Right renal pelvis (tissue), 4 donors: ENCODE measurements at places on chromosomes 1 and 21.

GRCh38 chr1:184465489-184466146 lies 78.8 kb downstream of the C1orf21 start:
- no peak for DNase-seq

DNA sequence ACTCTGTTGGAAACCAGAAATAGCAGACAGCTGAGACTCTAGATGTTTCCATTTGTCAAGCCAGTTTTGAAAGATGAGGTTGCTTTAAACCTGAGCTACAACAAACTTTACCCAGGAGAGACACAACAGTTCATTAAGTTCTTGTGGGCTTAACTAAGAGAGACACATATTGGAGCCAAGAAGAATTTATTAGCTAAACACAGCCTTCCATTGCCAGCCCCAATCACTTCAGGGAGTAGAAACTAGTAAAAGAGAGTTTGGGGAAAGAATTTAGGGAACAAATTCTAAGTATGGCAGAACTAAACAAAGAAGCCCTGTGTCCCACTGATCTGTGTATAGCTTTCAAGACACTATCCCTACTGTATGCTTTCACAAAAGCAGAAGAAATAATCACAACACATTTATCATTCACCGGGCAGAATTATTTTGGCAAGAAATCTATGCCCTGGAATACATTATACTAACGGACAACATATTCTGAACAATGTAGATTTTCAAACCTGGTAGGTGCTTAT lies 87.3 kb upstream of the KAZN start:
- DNase-seq: no peak

GRCh38 chr1:177425199-177425598 lies 254.4 kb downstream of the BRINP2 start:
- no peak for DNase-seq

- DNase-seq: peak; percentile 66
Observed at GRCh38 chr1:205543351-205544301, 39.2 kb downstream of the CDK18 start.

DNA sequence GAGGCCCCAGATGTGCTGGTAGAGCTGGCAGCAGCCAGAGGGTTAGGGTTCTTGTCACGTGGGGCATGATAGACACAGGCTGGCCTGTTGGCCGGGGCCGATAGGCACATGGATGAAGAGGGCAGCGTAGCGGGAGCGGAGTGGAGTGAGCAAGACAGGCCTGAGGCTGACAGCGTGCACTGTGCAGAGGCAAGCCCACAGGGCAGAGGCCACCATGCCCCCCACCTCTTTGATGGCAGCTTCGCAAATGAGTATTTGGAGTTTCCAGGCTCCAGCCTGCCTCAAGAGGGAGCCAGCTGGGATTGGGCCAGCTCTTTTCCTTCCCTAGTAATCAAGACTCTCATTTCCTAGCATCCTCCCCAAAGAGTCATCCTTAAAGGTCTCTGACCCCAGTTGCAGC lies 43.5 kb downstream of the TMCC2 start:
- DNase-seq: no peak

- no peak for DNase-seq
Observed at GRCh38 chr21:24514081-24514733, 1093.1 kb downstream of the MRPL39 start.

- DNase-seq: no peak
Observed at GRCh38 chr1:168236836-168237611, 11.2 kb downstream of the SFT2D2 start.

DNA sequence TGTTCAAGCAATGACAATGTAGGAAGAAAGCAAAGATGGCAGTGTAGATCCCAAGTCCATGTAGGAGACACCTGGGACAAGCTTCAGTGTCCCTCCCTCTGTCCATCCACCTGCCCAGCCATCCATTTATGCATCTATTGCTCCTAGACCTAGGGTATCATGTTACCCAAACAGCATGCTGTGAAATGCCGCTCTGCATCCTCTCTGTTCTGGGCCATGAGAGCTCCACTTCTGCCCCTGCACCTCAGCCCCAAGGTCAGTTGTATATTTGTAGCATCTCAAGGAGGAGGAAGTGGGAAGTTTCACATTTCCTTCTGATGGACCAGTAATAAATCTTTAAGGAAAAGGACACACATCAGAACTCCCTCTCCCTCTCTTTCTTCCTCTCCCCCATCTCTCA lies 27.9 kb upstream of the TSPEAR start:
- no peak for DNase-seq

- DNase-seq: no peak
Observed at GRCh38 chr1:201322653-201323510, 39.6 kb downstream of the PKP1 start.

- DNase-seq: no peak
Observed at GRCh38 chr1:108551137-108551862, 8.6 kb upstream of the EEIG2 start.

GRCh38 chr1:21539933-21540332 lies 30.7 kb downstream of the ALPL start:
- no peak for DNase-seq

DNA sequence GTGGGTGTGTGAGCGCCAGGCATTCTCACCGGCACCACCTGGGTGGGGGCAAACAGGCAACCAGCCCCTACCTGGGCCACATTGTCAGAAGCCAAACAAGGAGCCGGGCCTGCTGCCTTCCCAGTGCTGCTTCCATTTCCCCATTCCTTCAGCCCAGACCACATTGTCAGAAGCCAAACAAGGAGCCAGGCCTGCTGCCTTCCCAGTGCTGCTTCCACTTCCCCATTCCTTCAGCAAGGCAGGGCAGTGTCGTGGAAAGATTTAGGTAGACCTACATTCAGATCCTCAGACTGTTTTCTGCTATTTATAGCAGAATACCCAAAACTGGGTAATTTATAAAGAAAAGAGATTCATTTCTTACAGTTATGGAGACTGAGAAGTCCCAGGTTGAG lies 47.0 kb upstream of the EFHD2 start:
- no peak for DNase-seq

DNA sequence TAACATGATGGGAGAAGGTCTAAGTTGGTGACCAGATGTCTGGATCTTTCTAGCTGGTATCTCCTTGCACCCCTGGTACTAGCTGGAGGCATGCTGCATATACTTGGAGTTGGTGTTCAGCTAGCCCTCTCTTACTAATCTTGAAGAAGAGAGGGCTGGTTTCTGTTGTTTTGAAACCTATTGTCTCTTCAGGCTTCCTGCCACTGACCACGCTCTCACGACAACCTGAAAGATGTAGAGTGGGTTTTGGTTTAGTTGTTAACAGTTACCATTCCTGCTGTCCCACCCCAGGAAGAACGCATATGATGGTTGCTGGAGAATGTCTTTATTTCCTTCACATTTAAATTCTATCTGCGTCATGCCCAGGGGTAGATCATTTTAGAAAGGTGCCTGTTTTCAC lies 3.6 kb downstream of the MAN1C1 start:
- DNase-seq: no peak

GRCh38 chr1:38283696-38284470 lies 237.3 kb upstream of the POU3F1 start:
- no peak for DNase-seq

GRCh38 chr1:220195701-220196100 lies 76.6 kb downstream of the RAB3GAP2 start:
- no peak for DNase-seq

DNA sequence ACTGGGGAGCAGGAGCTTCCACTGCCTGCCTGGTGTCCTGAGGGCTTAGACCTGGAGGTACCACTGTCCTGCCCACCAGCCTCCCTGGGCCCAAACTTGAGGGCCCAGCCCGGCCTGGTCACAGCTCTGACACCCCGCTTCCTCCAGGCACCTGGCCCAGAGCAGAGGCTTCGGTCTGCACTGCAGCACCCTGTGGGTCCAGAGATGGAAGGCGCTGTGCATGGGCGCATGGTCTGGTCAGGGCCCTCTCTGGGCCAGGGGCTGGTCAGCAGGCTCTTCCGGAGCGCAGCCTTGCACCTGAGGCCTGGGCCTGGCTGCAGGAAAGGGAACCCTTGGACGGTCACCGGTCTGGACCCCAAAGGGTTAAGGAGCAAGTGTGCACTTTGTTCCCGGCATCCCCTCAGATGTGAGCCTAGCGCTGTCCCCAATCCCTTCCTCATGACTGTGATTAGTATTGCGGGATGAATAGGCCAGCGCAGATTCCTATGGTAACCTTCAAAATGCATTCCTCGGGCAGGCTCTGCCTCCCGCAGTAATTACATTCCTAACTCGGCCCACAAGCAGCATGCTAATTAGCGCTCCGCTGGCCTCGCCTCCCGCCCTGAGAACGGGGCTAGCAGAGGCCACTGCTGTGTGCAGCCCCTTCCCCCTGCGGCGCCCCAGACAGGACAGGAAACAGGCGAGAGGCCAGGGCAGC lies 36.3 kb downstream of the PRDM16 start:
- peak; percentile 31 for DNase-seq

DNA sequence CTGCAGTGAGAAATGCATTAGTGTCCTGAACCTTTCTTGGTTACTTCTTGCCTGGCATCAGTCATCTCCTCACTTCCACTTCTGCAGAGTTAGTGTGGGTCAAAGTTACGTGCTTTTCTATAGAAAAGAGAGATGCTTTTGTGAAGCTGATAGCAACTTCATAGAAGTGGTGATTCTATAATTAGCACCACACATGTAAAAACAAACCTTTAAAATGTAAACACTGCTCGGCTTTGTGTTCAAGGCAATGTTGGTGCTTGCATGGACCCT lies 57.3 kb downstream of the MRPS6 start:
- DNase-seq: no peak

DNA sequence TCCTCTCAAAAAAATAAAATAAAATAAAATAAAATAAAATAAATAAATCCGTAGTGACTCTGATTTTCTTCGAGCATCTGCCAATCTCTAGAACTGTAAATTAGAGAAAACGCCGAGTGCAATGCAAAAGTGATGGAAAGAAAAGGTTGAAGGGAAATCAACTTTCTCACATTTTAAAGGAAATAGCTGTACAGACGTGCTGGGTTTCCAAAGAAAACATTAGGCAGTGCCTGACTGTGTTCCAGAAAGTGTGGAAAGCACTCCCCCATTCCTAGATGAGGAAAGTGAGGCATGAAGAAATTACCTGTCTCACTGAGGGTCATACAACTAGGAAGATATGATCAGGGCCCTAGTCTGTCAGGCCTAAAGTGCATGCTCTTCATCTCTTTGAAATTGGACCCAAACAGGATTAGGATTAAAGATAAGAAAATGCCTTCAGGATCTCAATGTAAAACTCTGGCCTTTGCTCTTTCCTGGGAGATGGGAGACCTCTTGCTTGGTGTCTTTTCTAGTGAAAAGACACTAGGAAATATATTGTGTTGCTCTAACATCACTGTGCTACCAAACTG lies 1.8 kb upstream of the PTPN14 start:
- DNase-seq: no peak

DNA sequence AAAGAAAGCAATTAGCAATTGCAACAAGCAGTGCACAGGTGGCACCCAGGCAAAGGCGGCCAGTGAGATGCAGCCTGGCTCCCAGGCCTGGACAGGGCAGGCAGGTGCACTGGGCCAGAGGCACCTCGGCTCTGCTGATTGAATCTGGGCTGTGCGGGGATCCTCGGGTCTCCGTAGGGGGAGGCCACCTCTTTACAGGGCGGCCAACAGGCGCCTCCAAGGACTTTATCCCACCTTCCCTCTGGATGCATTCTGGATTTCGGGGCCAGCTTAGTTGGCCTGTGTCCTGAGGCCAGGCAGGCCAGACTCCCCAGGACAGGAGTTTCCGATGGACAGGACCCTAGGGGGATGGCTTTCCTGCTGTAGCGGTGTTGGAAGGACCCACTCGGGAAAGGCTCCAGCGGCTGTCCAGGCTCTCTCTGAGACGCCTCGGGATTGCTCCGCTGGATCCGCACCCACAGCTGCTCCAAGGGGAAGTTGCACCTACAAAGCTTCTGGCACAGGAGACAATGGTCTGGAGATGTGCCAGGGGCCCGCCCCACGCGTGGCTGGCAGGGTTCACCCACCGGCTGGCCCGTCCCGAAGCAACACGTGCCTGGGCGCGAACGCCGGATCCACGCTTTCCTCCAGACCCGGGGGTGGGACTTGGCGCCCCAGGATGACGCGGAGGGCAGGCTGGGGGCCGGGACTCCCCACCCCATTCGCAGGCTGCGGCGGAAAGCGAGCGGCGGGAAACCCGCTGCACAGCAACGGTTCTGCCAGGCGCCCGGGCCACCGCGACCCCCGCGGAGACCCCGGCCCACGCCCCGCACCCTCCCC lies 810 bp downstream of the SLC19A1 start:
- no peak for DNase-seq

GRCh38 chr1:89608319-89608983 lies 24.5 kb upstream of the LRRC8C start:
- DNase-seq: no peak

GRCh38 chr1:59212706-59213105 lies 84.2 kb upstream of the FGGY start:
- no peak for DNase-seq

DNA sequence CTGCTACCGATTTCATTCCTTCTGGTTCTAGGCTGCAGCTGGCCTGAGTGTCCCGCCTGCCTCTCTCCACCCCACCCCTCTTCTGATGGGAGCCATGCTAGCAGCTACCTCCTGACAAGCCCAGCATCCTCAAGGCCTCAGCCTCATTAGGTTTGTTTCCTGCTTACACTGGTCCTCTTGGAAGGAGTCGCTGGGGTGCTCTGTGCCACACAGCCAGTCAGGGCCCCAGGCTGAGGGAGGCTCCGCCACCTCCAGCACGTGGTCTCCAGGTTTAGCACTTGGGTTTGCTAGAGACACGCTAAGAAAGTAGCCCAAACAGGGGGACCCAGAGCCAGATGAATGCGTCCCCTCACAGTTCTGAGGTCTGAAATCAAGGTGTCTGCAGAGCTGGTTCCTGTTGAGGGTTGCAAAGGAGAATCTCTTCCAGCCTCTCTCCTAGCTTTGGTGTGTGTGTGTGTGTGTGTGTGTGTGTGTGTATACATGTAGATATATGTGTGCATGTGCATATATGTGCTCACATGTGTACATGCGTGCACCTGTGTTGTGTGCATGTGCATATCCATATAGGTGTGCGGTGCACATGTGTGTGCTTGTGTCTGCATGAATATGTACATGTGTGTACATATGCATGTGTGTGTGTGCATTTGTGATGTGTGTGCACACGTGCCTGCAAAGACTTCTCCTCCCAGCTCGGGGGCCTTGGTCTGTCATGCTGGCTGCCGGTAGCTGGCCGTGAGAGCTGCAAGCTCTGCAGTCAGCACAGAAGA lies 301.1 kb upstream of the AJAP1 start:
- no peak for DNase-seq

- no peak for DNase-seq
Observed at GRCh38 chr1:109516872-109517271, 7.3 kb upstream of the AMIGO1 start.

- DNase-seq: no peak
Observed at GRCh38 chr1:92995441-92996430, 34.5 kb upstream of the DIPK1A start.
